Activated CD8-positive, alpha-beta memory T cell treated with anti-CD3 and anti-CD28 coated beads, Interleukin-2, amount 50 U/mL, for 48 hours (primary cell): ENCODE measurements at places on chromosomes 1 and 21.

DNA sequence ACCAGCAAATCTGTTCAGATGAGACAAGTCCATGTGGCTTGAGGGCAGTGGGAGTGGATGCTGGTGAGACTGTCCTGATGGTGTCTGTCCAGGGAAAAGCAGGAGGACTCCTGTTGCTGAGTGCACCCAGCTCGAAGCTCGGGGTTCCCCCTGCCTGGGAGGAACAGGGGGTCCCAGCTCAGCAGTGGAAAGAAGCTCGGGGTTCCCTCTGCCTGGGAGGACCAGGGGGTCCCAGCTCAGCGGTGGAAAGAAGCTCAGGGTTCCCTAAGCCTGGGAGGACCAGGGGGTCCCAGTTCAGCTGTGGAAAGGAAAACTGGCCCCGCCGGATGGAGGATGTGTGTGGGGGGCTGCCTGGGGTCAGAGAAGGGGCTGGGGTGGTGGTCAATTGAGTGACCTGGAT lies 39.1 kb downstream of the CRYAA start:
- peak; percentile 17 for DNase-seq

- no peak for DNase-seq
These were observed 331.7 kb downstream of the PTBP2 start for GRCh38 chr1:97053268-97053667.

GRCh38 chr1:46081619-46082018 lies 50.8 kb downstream of the PIK3R3 start:
- no peak for DNase-seq

GRCh38 chr1:159429074-159429861 lies 2.7 kb upstream of the OR10J4 start:
- DNase-seq: no peak

DNA sequence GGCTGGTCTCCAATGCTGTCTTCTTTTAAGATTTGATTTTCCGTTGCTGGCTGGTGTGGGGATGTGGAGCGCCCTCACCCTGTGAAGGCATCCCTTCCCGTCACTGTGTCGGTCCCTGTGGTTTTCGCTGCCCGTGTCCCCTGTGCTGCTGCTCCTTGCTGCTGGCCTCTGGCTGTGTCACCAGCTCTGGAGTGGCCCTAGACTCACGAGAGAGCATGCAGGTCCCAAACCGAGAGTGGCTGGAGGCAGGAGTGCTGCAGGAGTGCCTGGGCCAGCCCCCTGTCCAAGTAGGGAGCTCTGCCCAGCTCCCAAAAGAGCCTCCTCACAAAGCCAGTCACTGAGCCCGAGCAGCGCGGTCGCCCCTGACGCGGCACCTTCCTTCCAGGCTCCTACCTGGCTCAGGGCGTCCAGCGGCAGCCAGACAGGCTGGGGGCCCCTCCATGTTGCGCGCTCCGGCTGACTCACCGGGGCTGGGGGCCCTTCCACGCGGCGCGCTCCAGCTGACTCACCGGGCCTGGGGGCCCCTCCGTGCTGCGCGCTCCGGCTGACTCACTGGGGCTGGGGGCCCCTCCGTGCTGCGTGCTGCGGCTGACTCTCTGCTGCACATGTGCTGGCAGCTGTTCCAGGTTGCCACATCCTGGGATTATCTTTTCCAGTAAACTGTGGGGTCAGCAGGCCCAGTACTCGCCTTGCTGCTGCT lies 106.7 kb upstream of the COL6A1 start:
- DNase-seq: no peak

GRCh38 chr1:11703357-11704193 lies 12.1 kb downstream of the DRAXIN start:
- no peak for DNase-seq

DNA sequence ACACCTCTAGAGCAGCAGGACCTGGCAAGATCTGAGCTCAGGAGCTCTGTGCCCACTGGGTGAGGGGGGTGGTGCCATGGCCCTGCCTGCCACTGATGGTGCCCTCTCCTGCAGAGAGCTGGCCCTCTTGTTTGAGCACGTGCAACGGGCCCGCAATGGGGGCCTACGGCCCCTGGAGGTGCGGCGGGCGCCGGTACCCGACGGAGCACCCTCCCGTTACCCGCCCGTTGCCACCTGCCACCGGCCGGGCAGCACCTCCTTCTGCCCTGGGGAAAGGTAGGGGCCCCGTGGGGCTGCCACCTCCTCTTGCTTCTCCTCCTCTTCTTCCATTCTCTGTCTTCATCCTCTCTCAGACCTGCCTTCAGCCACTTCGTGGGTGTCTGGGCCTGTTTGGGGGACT lies 38.2 kb downstream of the CITED4 start:
- DNase-seq: no peak

DNA sequence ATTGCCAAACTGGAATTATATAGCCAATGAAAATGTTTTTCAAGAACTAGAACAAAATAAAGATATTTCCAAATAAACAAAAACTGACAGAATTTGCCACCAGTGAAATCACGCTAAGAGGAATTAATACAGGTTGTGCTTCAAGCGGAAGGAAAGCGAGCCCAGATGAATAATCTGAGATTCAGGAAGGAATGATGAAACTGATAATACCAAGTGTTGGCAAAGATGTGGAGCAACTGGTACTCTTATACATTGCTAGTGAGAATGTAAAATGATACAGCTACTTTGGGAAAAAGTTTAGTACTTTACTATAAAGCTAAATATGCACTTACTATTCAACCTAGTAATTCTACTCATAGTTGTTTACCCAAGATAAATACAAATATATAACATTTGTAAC lies 30.8 kb upstream of the GUCA2B start:
- DNase-seq: no peak

- no peak for DNase-seq
These were observed 30.6 kb upstream of the JUN start for GRCh38 chr1:58814251-58815068.

DNA sequence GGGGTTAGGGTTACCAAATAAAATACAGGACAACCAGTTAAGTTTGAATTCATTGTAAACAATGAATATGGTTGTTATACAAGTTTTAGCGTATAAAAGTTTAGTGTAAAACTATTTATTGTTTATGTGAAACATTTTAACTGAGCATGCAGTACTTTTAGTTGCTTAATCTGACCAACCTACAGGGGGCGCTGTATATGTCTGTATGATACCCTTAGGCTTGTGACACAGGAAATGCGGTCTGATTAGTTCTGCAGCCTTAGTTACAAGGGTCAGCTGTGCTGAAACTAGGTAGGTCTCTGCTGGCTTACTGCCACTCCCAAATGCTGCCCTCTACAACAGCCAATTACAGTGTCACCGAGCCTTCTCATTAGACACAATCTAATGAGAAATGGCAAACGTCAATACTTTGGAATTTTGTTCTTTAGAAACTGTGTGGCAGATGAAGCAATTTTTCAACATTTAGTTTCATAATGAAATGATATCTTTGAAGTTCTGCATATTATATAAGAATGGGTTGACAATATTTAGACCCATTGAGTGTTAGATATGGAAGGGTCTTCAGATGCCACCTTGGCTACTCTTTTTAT lies 56.2 kb downstream of the NTNG1 start:
- DNase-seq: peak; percentile 51

GRCh38 chr1:163540727-163541126 lies 219.0 kb downstream of the NUF2 start:
- no peak for DNase-seq

- DNase-seq: no peak
These were observed 23.9 kb upstream of the LPAR3 start for GRCh38 chr1:84916897-84917296.

DNA sequence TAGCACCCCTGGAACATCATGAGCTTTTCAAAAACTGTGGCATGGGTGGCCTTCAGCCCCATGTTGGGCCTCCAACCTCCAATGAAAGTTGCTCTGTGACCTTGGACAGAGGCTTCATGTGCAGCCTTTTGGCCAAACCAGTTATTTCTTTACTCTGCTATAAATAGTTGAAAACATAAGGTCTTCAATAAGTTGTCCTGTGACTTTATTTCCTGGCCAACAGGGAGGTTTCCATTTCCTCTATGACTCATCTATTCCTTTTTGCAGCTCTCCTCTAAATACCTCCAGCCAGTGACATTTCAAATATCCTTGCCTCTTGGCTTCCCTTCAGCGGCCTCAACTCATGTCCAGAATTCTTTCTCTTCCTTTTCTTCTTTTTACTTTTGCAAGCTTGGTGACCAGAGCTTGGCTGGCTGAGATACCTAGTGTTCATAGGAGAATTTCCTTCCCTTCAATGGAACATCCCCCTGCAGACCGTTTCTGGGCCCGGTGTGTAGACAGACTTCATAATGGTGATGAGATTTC lies 22.7 kb upstream of the TRIM67 start:
- DNase-seq: no peak

GRCh38 chr1:29210278-29211085 lies 20.3 kb downstream of the MECR start:
- DNase-seq: no peak

- no peak for DNase-seq
These were observed 52.2 kb downstream of the PHACTR4 start for GRCh38 chr1:28421744-28422143.

GRCh38 chr1:47871799-47872353 lies 125.3 kb downstream of the TRABD2B start:
- DNase-seq: no peak

- no peak for DNase-seq
These were observed 20.4 kb downstream of the GPR161 start for GRCh38 chr1:168116327-168116799.

- DNase-seq: no peak
These were observed 21.7 kb upstream of the KIRREL1 start for GRCh38 chr1:157971769-157972168.

GRCh38 chr1:230208619-230209261 lies 141.7 kb downstream of the GALNT2 start:
- peak; percentile 67 for DNase-seq

- DNase-seq: no peak
These were observed 78.2 kb upstream of the COA6 start for GRCh38 chr1:234295068-234295467.

GRCh38 chr1:203323587-203323986 lies 18.3 kb downstream of the BTG2 start:
- DNase-seq: no peak

DNA sequence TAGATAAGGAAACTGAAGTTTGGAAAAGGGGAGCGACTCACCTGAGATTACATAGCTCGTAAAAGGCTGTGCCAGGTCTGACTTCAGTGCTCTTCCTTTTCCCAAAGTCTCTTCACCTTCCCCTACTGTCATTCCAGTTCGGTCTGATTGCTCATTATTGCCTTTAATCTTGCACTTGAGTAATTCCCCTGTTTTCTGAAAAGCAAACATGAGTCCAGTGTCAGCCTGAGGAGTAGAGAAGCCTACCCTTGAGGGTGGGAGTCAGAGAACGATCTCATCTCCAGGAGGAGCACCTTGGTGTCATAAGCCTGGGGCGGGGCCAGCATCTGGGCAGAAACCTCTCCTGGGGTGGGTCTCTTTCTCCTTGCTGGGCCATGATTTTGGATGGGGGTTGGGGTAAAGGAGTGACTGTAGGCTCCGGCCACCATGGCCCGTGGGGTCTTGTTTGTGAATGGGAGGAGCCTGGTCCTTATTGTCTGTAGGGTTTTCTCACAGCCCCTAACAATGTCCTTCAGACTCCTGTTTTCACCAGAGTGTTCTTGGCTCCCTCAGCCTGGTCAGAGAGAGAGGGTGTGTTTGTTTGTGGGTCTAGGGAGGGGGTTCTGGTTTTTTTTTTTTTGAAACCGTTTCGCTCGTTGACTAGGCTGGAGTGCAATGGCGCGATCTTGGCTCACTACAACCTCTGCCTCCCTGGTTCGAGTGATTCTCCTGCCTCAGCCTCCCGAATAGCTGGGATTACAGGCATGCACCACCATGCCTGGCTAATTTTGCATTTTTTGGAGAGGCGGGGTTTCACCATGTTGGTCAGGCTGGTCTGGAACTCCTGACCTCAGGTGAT lies 6.0 kb downstream of the VANGL2 start:
- no peak for DNase-seq

- peak; percentile 88 for DNase-seq
These were observed 18.5 kb downstream of the ALDH4A1 start for GRCh38 chr1:18883636-18884418.

DNA sequence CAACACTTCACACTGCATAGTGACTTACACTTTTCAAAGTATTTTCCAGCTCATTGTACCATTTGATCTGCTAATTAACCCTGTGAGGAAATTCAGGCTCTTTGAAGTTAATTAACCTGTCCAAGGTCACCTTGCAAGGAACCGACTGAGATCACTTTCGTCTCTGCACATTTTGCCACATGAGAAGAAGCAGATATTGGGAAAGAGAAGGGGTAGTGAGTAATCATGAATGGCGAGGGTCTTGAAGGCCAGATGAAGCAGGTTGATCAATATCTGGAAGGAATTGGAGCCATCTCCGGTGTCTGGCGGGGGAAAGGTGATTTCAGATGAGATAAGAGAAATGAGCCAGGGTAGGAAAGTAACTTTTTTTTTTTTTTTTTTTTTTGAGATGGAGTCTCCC lies 3.4 kb downstream of the APOA2 start:
- DNase-seq: no peak

- DNase-seq: no peak
These were observed 4.1 kb upstream of the GABRD start for GRCh38 chr1:2014741-2015735.

GRCh38 chr1:65724151-65724550 lies 68.5 kb upstream of the PDE4B start:
- DNase-seq: no peak

DNA sequence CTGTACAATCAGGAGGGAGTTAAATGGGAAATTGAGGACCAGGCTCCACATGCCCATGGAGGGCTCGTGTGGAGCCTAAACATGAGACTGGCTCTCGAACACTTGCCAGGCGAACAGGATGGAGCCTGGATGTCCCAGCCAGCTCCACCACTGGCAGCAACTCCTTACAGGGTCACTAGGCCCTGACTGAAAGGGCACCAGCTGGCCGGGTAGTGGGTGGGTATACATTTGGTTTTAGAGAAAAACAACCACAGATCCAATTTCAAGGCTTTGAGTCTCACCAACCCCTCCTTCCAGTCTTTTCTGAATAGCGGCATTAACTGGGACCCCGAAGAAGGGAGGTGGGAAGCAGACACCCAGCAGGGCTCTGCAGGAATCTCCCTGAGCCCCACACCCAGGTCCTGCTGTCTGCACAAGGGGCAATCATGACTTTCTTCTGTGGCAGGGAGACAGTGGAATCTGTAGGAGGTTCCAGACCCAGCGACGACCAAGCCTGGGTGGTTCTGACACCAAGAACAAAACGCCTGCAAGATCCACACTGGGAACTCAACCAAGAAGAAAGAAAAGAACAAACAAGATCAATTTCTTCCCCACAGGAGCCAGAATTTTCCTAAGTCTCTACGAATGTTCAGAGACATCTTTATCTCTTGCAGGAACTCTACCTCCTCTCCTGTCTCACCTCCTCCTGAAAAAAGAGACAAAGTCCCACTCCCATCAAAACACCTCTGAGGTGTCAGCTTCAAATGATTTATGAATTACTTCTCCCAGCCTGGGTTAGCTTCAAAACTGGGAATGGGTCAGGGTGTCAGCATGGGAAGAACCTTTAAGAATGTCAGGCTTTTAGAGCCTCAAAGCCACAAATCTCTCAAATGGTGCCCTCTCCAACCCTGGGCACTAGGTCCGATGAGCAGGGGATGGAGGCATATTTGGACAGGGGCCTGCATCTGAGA lies 26.5 kb upstream of the SRP9 start:
- no peak for DNase-seq
